ENCODE measurements at places on chromosomes 5 and 9. TPM values are rescaled to one million over a fixed set of nuclear protein-coding genes. Genes with fewer than 3 reads are reported as not detected.

The S100Z gene
- polyA plus RNA-seq = 0.25 TPM

The TERT gene
- polyA plus RNA-seq = 2.9 TPM

The CNTFR gene
- polyA plus RNA-seq = 4.6 TPM

The COL15A1 gene
- polyA plus RNA-seq = under 0.01 TPM

The KCNV2 gene
- not detected for polyA plus RNA-seq

The GAPT gene
- 6.3 TPM for polyA plus RNA-seq

The STRBP gene
- 32.2 TPM for polyA plus RNA-seq

The LECT2 gene
- not detected for polyA plus RNA-seq

The OR1J2 gene
- polyA plus RNA-seq = not detected

The ACTBL2 gene
- not detected for polyA plus RNA-seq

The CAPSL gene
- not detected for polyA plus RNA-seq

The TLX3 gene
- polyA plus RNA-seq = not detected

The BRIX1 gene
- 13.2 TPM for polyA plus RNA-seq

The PCAT7 gene
- 1.8 TPM for polyA plus RNA-seq

The SH3RF2 gene
- 37.9 TPM for polyA plus RNA-seq

The TUSC1 gene
- polyA plus RNA-seq = 11.8 TPM

The GPX8 gene
- 1.8 TPM for polyA plus RNA-seq

The IFNB1 gene
- polyA plus RNA-seq = not detected

The INSL4 gene
- polyA plus RNA-seq = not detected

The IFNA6 gene
- not detected for polyA plus RNA-seq

The FBP2 gene
- 0.04 TPM for polyA plus RNA-seq

The DIAPH1 gene
- polyA plus RNA-seq = 78.0 TPM

The C9orf153 gene
- polyA plus RNA-seq = not detected

The EFNA5 gene
- polyA plus RNA-seq = 1.4 TPM

The SPATA31A3 gene
- polyA plus RNA-seq = not detected

The MAP1B gene
- polyA plus RNA-seq = 1.2 TPM

The IL33 gene
- 1.6 TPM for polyA plus RNA-seq

The FOXD4 gene
- polyA plus RNA-seq = not detected

The S1PR3 gene
- 0.23 TPM for polyA plus RNA-seq

The TLR4 gene
- polyA plus RNA-seq = 4.2 TPM

The IRX4 gene
- not detected for polyA plus RNA-seq

The GFRA3 gene
- 0.69 TPM for polyA plus RNA-seq

The NPR2 gene
- 0.69 TPM for polyA plus RNA-seq

The PCDHB15 gene
- 0.23 TPM for polyA plus RNA-seq

The AGGF1 gene
- polyA plus RNA-seq = 11.8 TPM

The INSL6 gene
- not detected for polyA plus RNA-seq

The RUSC2 gene
- 1.2 TPM for polyA plus RNA-seq

The PHF24 gene
- not detected for polyA plus RNA-seq

The ABL1 gene
- polyA plus RNA-seq = 50.0 TPM

The EIF4EBP3 gene
- 60.7 TPM for polyA plus RNA-seq

The SHISAL2B gene
- not detected for polyA plus RNA-seq

The SLC45A2 gene
- polyA plus RNA-seq = not detected

The TAS2R1 gene
- polyA plus RNA-seq = not detected

The ABO gene
- 15.0 TPM for polyA plus RNA-seq

The FOXD4L3 gene
- polyA plus RNA-seq = 0.03 TPM
